ENCODE measurements at places on chromosomes 6 and 20. TPM values are rescaled to one million over a fixed set of nuclear protein-coding genes. Genes with fewer than 3 reads are reported as not detected.

DNA sequence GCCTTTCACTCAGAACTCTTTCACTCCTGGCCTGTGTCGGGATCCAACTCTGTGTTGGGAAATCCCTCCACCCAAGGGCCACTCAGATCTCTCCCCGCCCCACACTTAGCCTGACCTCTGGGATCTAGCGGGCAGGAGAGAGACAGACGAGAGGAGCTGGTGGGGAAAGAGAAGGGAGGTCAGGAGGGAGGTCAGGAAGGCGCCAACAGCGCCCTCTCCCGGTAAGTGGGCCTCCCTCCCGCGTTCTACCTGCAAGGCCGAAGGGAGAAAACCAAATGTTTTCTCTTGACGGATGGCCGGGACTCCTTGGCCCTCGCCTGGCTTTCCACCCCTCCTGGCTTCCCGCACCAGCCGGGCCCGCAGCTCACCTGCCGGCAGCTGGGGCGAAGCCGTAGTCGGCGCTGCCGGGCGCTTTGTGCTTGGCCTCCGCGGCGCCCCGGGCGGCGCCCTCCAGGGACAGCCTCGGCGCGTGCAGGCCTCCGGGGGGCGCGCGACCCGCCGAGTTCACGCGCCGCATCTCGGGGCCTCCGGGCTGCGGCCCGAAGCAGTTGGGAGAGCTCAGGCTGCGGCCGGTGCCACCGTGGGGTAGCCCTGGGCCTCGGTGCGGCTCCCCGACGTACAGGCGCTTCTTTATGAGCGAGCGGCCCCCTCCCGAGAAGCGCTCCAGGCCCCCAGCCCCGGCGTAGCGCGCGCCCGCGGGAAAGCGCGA is 38.2 kb downstream of the C6orf132 start:
- DNase-seq, result no peak

- no peak for DNase-seq
Observed at GRCh38 chr6:19391926-19392325, 445.2 kb upstream of the ID4 start.

- no peak for DNase-seq
Observed at GRCh38 chr6:170107606-170108222, 183.2 kb downstream of the DLL1 start.

DNA sequence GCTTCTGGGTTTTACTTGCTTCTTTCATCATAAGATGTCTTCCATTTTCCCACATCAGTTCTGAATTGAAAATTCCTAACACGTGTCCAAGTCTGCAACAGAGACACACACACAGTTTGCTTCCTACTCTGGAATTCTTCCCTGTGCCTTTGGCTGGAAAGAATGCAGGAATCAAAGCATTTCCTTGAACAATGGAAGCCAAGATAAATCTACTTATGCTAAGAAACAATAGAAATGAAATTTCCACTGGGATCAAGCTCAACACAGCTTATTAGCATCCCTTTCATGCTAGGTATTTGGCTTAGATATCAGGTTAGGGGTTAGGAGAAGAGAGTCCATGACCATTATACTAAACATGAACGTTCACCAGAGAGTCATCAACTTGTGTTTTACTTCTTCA is 101.1 kb upstream of the SCAF8 start:
- DNase-seq, result no peak

- DNase-seq, result no peak
Observed at GRCh38 chr6:15754035-15754705, 91.3 kb upstream of the DTNBP1 start.

DNA sequence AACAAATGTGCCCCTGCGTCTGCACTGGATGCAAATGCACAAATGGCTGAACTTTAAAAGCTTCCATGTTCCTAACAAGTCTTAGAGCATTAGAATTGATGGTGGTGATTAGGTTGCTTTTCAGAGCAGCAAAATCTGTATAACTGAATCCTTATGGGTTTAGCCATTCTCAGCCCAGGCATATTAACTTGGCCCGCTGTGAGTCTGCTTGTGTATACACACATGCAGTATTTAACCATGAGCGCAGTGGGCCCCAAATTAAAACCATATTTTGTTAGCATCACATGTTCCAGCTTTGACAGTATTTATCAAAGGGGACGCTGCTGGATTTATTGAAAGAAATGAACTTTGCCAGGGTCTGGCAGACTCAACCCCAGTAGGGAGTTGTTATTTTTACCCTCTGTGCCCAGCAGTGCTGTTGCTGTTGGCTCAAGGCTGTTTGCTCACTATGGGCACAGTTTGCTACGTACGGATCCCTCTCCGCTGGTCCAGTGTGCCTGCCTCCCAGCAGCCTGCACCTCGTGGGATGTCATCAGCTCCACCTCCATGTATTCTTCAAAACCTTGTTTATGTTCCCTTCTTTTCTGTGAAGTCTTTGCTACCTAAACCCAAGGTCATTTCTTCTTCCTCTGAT is 144.7 kb downstream of the QRSL1 start:
- DNase-seq, result no peak

DNA sequence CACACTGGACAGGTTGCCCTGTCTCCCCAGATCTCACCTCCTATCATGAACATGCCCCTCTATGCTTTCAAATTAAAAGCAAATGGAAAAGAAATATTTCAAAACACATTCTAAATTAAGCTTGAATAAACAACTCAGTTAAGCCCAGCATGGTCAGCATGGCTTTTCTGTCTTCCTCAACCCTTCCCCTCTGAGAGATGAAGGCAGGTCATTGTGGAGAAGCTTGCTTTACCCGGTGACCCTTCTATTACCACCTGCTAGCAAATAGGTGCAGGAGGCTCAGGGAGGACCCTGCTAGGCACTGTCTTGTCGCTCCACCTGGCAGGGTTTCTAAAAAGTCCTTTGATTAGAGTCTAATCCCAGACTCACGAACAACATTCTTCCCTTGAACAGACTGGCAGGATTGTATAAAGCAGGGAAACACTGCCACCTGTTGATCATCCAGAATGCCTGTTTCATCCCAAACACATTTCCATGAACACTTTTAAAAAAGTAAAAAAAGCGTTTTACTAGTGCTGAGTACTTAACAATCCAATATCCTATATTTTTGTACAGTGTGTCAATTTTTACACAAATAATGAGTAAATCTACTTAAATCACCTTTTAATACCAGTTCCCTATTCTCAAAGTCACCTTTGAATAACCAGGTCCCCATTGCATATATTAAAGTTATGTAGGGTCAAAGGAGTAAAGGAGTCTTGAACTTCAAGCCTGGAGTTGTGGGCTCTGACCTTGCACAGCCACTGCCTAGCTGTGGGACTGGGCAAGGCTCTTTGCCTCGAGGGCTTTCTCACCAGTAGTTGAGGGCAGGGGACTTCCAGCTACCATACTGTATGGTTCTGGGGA is 75.5 kb downstream of the GPR6 start:
- peak; percentile 39 for DNase-seq

GRCh38 chr20:14972690-14973089 is 635.3 kb upstream of the FLRT3 start:
- no peak for DNase-seq

- no peak for DNase-seq
Observed at GRCh38 chr20:45836841-45837240, 3.2 kb downstream of the SNX21 start.

GRCh38 chr6:2216794-2217383 is 28.5 kb downstream of the GMDS start:
- DNase-seq, result no peak

- DNase-seq, result peak; percentile 62
Observed at GRCh38 chr6:36442671-36443470, at the start of the genes KCTD20 and PXT1. KCTD20 (plus strand) TSS chr6:36443000; CDS start chr6:36470098, 27,098 bp downstream. PXT1 (minus strand) TSS chr6:36442854; CDS start chr6:36426082, 16,772 bp downstream.

GRCh38 chr20:23160536-23161243 is 74.6 kb upstream of the CD93 start:
- no peak for DNase-seq

DNA sequence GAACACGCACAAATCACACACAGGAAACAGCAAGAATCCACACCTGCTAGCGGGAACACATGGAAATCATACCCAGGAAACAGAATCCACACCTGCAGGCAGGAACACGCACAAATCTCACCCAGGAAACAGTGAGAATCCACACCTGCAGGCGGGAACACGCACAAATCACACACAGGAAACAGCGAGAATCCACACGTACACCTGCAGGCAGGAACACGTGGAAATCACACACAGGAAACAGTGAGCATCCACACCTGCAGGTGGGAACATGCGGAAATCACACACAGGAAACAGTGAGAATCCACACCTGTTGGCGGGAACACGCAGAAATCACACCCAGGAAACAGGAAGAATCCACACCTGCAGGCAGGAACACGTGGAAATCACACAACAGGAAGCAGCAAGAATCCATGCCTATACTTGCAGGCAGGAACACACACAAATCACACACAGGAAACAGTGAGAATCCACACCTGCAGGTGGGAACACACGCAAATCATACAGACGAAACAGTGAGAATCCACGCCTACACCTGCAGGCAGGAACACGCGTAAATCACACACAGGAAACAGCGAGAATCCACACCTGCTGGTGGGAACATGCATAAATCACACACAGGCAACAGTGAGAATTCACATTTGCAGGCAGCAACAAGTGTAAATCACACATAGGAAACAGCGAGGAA is 108.6 kb downstream of the DLL1 start:
- no peak for DNase-seq

DNA sequence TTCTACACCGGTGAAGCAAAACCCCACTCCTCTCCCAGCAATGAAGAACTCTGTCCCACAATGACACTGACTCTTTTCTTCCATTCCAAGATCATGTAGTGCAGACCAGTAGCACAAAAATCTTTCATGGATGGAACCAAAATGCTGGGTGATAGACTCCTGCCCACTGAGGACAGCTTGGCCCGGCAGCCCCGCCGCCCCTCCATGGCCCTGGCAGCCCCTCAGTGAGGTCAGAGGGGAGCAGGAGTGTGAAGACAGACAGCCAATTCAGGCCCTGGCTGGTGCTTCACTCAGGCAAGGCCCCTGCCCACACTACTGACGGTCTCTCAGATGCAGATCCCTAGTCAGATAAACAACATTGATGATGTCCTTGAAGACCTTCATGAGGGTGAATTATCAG is 131.9 kb upstream of the SYNDIG1 start:
- DNase-seq, result no peak

DNA sequence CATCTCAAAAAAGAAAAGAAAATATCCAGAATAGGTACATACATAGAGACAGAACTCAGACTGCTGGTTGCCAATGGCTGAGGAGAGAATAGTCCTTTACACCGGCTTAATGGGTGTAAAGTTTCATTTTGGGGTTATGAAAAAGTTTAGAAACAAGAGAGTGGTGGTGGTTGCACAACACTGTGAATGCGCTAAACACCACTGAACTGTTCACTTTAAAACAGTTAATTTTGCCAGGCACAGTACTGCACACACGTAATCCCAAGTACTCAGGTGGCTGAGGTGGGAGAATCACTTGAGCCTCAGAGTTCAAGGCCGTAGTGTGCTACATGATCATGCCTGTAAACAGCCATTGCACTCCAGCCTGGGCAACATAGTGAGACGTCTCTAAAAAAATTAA is 7.6 kb downstream of the ILRUN start:
- no peak for DNase-seq

GRCh38 chr6:15303162-15303919 is 57.5 kb downstream of the JARID2 start:
- DNase-seq, result no peak

The CRISP3 gene
- polyA plus RNA-seq, result 0.65 TPM

The LY6G6F gene
- polyA plus RNA-seq, result not detected

The CST7 gene
- polyA plus RNA-seq, result 4.5 TPM

The RCAN2 gene
- 60.2 TPM for polyA plus RNA-seq
